Esophagus squamous epithelium (tissue), 5 donors: ENCODE measurements at places on chromosomes 7 and 10. TPM values are rescaled to one million over a fixed set of nuclear protein-coding genes. Genes with fewer than 3 reads are reported as not detected.
A peak's percentile ranks its signal among the peaks of the same experiment; 100 is the strongest.

DNA sequence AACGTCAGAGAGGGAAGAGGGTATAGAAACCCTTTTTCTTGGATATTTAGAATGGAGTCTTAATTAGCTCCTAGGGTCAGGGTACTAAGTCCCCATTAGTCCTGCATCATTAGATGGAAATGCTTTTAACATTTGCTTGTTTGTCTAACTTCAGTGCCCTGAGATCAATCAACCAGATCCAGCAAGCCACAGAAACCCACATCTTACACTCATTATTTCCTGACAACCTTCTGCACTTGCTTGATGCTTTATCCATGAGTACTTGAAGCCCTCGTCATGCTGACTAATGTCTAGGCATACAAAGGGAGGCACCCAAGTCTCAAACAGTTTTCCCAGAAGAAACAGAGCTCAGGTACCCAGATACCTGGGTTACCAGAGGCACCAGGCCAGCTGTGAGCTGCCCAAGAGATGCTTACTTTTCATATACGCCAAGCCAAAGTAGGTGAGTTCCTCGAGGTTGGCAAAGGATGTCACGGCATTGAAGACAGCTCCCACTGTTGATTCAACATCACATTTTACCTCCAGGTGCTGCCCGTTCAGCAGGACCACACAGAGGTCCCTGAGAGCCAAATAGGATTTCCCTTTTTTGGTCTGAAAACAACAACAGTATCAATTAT lies 42.7 kb downstream of the FRMPD2 start:
- H3K4me1 ChIP-seq = no peaks in the 10 kb centered on the region
- H3K4me3 ChIP-seq = no peak overlapping the region
- no peaks in the 10 kb centered on the region for H3K27me3 ChIP-seq
- H3K36me3 ChIP-seq = no peaks in the 10 kb centered on the region

DNA sequence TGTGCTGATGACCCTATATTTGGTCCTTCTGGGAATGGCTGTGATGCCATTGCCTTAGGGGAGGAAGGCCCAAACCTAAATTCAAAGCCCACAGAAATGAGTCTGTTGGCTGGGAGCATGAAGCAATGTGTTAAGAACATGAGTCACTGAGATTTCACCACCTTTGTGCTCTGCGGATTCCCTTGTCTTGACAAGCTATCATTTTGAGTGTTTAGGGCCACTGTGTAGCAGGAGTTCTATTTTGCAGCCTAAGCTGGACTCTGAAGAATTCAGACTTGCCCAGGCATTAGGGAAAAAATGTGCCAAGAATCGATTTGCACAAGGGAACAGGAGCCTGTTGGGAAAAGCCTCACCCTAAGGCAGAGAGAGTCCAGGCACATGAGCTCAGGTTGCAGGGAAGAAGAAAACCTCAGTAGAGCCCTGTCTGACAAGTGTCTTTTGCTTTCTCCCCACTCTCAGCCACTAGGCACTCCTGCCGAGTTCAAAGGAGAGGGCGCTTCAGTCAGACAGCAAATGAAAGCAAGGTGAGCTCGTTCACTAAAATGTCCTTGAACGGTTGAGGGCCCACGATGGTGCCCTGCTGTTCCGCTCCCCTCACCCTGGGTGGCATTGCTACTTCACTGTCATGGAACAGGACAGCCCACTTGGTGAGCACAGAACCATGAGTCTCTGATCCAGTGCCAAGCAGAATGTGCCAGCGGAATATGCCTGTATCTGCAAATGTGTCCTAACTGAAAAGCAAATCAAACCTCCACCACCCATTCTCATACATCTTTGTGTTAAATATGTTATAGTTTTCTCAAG lies 93.6 kb downstream of the PRLHR start:
- peak overlapping the region; percentile 84 for H3K27ac ChIP-seq
- no peaks in the 10 kb centered on the region for H3K27me3 ChIP-seq
- DNase-seq = no peak
- H3K4me1 ChIP-seq = peaks cover 43% of the 10 kb centered on the region
- no peaks in the 10 kb centered on the region for H3K36me3 ChIP-seq
- H3K4me3 ChIP-seq = no peak overlapping the region

- H3K27ac ChIP-seq = peak overlapping the region; percentile 49
- no peaks in the 10 kb centered on the region for H3K36me3 ChIP-seq
- H3K27me3 ChIP-seq = no peaks in the 10 kb centered on the region
Observed at GRCh38 chr7:140597428-140597949, 43.1 kb downstream of the DENND2A start.

DNA sequence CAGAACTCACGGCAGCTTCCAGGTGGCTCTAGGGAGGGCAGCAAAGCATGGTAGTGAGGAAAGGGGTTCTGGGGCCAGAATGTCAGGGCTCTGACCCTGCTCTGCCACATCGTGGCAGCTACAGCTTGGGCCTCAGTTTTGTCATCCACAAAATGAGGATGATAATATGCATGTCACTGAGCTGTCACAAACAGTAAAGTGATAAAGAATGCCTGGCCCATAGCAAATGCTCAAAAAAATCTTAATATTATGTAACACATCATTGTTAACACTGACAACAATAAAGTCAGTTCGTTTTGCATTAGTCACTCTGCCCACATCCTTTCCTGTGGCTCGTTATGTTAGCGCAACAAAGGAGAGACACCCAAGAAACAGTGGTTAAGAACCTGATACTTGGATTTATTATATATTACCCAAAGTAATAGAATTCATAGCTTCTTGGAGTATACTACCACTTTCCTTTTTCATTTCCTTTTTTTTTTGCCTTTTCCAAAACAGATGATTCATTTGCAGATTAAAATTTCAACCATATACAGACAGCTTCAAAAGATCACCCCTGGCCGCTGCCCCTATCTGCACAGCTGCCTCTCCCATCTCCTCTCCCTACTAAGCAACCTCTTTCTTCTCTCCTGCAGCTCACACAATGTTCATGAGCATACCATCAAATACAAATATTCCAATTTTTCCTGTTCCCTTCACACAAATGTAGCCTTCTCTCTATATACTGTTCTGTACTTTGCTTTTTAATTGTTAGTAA lies 45.5 kb upstream of the DDC start:
- no peaks in the 10 kb centered on the region for H3K27me3 ChIP-seq
- no peak overlapping the region for H3K27ac ChIP-seq
- no peak for DNase-seq
- no peak overlapping the region for H3K4me3 ChIP-seq

DNA sequence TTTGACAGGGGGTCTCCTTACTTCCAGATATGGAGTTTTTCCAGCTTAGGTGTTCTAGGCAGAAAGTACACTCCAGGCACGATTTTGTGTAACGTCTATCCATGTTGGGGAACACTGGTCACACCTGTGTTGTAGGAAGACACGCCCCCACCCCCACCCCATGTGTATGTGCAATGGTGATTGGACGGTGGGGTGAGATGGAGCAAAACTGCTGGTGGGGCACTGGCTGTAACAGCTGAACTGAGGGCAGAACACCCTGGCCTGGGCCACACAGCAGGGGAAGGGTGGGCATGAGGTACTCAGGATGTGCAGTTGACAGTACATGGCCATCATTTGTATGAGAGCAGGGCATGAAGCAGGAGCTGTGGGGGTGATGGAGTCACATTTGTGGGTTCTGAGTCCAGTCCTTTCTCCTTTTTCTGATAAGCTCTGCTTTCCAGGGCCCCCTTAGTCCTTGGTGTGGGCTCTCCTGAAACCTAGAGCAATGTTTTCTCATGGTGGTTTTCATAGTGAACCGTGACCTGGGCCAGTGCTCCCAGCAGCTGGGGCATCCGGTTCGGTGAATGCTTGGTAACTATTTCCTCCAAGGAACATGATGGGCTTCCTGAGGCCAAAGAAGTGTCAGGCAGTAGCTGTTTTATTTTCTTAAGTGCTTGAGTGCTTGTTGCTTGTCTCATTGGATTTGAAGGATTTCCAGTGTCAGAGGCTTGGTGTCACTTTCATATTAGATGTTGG lies 63.4 kb upstream of the AQP1 start:
- H3K36me3 ChIP-seq = no peaks in the 10 kb centered on the region
- H3K27me3 ChIP-seq = no peaks in the 10 kb centered on the region
- peak overlapping the region; percentile 52 for H3K27ac ChIP-seq
- no peak overlapping the region for H3K4me3 ChIP-seq
- DNase-seq = no peak
- H3K4me1 ChIP-seq = no peaks in the 10 kb centered on the region

GRCh38 chr7:127375631-127376030 lies 16.9 kb downstream of the ZNF800 start:
- no peak overlapping the region for H3K27ac ChIP-seq
- no peaks in the 10 kb centered on the region for H3K4me1 ChIP-seq
- no peaks in the 10 kb centered on the region for H3K27me3 ChIP-seq
- H3K36me3 ChIP-seq = peaks cover 5% of the 10 kb centered on the region

Gene FZD1
- 14.5 TPM for total RNA-seq
